ENCODE measurements at places on chromosomes 1 and 21. TPM values are rescaled to one million over a fixed set of nuclear protein-coding genes. Genes with fewer than 3 reads are reported as not detected.

The KCNJ9 gene
- not detected for total RNA-seq

The INSRR gene
- 0.07 TPM for total RNA-seq

The IFI16 gene
- total RNA-seq = 186 TPM

The LCE1B gene
- total RNA-seq = not detected

The NR5A2 gene
- not detected for total RNA-seq

- no peak for DNase-seq
- H3K4me1 ChIP-seq = no peaks in the 10 kb centered on the region
- no peak overlapping the region for H3K27ac ChIP-seq
Observed at GRCh38 chr1:40588586-40588985, 57.1 kb downstream of the ZNF684 start.

The KRTAP19-3 gene
- total RNA-seq = not detected

DNA sequence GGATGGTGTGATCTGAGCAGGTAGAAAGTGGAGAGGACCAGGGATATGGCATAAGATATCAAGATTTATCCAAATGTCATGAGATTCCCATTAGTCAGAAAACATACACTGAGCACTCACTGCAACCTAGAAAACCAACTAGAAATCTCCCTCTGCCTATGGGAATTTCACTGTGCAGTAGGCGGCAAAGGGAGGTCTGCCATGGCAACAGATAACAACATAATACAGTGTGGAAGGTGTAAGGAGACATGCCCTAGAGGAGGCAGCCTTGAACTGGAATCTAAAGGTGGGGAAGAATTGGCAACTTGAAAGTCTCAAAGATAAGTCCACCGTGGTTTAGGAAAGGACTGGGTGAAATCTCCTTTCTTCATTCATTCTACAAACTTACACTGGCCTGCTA is 238.4 kb downstream of the ATG4C start:
- DNase-seq = no peak
- no peaks in the 10 kb centered on the region for H3K4me1 ChIP-seq
- H3K27me3 ChIP-seq = no peaks in the 10 kb centered on the region

GRCh38 chr1:51488372-51489050 is 30.6 kb downstream of the EPS15 start:
- H3K36me3 ChIP-seq = no peaks in the 10 kb centered on the region
- H3K4me3 ChIP-seq = no peak overlapping the region
- H3K27me3 ChIP-seq = no peaks in the 10 kb centered on the region
- no peak overlapping the region for H3K27ac ChIP-seq
- DNase-seq = no peak

The KIF17 gene
- not detected for total RNA-seq

The SPRR1A gene
- total RNA-seq = not detected

The KRTAP11-1 gene
- not detected for total RNA-seq

The SMG5 gene
- total RNA-seq = 110 TPM

GRCh38 chr1:14323568-14324247 is 274.8 kb upstream of the KAZN start:
- H3K36me3 ChIP-seq = no peaks in the 10 kb centered on the region
- H3K4me1 ChIP-seq = no peaks in the 10 kb centered on the region
- DNase-seq = no peak
- no peaks in the 10 kb centered on the region for H3K27me3 ChIP-seq

DNA sequence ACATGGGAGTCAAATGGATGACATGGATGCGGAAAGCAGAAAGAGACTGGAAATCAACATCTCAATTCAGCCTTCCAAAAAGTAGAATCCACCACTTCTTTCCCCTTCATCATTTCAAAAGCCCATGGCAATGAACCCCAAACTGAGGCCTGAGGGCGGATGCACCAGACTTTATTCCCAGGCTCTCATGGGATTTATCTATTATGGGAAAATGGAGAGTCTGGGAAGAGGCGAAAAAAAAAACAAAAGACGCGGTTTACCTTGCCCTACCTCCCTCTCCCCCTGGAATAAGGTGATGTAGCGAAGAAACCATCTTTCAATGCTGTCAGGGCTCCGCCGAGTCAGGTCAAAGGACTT is 624 bp downstream of the KIFAP3 start:
- no peaks in the 10 kb centered on the region for H3K36me3 ChIP-seq
- no peaks in the 10 kb centered on the region for H3K27me3 ChIP-seq
- DNase-seq = no peak
- peaks cover 34% of the 10 kb centered on the region for H3K4me1 ChIP-seq
- H3K27ac ChIP-seq = peak overlapping the region; percentile 66

- H3K4me1 ChIP-seq = no peaks in the 10 kb centered on the region
- DNase-seq = peak; percentile 21
- H3K4me3 ChIP-seq = no peak overlapping the region
- H3K27me3 ChIP-seq = no peaks in the 10 kb centered on the region
- H3K27ac ChIP-seq = no peak overlapping the region
- no peaks in the 10 kb centered on the region for H3K36me3 ChIP-seq
Observed at GRCh38 chr1:32400876-32401631, 6.8 kb upstream of the BSDC1 start.

DNA sequence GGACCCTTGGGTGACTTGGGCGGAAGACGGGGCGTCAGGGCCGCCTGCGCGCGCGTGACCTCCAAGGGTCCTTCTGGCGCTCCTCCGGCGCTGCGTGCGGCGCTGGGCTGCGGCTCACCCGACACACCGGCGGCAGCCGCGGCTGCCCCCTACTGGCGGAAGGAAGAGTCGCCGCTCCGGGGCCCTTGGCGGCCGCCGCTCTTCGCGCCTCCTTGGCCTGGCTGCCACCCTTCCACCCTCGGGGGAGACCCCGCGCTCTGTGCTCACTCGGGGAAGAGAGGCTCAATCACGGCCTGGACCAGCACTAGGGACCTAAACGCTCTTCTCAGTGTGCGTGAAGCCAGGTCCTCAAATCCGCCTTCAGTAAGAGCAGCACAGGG is 89.7 kb downstream of the DMRTA2 start:
- no peak for DNase-seq
- no peaks in the 10 kb centered on the region for H3K4me1 ChIP-seq
- peak overlapping the region; percentile 20 for H3K27ac ChIP-seq
- H3K36me3 ChIP-seq = no peaks in the 10 kb centered on the region

The PDPN gene
- not detected for total RNA-seq

- no peaks in the 10 kb centered on the region for H3K4me1 ChIP-seq
- no peak for DNase-seq
- H3K27ac ChIP-seq = no peak overlapping the region
- H3K36me3 ChIP-seq = peaks cover 19% of the 10 kb centered on the region
Observed at GRCh38 chr1:212892108-212892507, 34.0 kb downstream of the FLVCR1 start.

The LBR gene
- 132 TPM for total RNA-seq

- H3K27me3 ChIP-seq = no peaks in the 10 kb centered on the region
- no peaks in the 10 kb centered on the region for H3K36me3 ChIP-seq
- no peak for DNase-seq
Observed at GRCh38 chr1:220905650-220906560, 26.7 kb downstream of the HLX start.

GRCh38 chr1:165288350-165289120 is 68.0 kb downstream of the LMX1A start:
- H3K4me3 ChIP-seq = no peak overlapping the region
- H3K36me3 ChIP-seq = no peaks in the 10 kb centered on the region
- no peak for DNase-seq
- no peak overlapping the region for H3K27ac ChIP-seq

DNA sequence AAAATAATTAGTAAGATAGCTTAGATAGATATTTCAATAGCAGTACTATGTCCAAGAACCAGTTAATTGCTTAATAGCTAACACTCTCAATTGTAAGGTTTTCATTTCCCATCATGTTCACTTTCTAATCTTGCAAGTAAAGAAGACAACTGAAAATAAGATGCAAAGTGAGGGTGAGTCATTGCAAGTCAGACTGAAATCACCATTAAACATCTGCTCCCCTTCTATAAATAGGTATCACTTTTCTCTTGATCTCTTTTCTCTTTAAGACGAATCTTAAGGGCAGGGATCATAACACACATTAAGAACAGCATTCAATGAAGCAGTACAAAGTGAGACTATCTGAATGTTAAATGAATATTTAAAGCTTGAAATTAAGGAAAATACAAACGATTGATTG is 40.4 kb downstream of the UBR4 start:
- H3K36me3 ChIP-seq = peaks cover 83% of the 10 kb centered on the region
- H3K27me3 ChIP-seq = no peaks in the 10 kb centered on the region
- no peaks in the 10 kb centered on the region for H3K4me1 ChIP-seq
- no peak for DNase-seq
- no peak overlapping the region for H3K27ac ChIP-seq

DNA sequence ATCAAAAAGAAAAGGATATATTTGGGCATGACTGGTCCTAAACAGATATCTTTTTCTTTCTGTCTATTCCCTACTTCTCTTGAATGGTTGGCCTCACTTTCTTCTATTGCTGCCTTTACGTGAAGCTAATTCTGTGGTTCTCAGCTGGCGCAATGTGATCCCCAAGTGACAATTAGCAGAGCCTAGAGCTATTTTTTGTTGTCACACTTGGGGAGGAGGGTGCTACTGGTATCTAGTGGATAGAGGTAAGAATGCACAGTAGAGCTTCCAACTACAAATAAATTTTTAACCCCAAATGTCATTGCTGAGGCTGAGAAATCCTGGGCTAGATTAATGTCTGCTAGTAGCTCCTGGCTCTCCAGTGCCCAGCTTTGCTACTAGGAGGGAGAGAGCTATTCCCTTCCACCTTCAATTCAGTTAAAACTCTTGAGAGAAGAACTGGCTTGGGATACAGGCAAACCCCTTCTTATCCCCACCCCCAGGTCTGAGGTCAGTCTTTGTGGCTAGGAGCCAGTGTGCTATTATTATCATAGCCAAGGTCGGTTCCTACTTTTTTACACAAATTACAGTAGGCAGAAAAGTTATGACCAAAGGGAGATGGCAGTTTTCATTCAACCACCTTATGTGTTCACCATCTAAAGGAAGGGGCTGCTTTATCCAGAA is 102.1 kb downstream of the SNX7 start:
- no peaks in the 10 kb centered on the region for H3K27me3 ChIP-seq
- DNase-seq = no peak
- H3K4me1 ChIP-seq = no peaks in the 10 kb centered on the region
- H3K27ac ChIP-seq = no peak overlapping the region
- no peak overlapping the region for H3K4me3 ChIP-seq
- H3K36me3 ChIP-seq = no peaks in the 10 kb centered on the region

GRCh38 chr1:29944253-29944905 is 708.1 kb downstream of the PTPRU start:
- H3K27me3 ChIP-seq = no peaks in the 10 kb centered on the region
- no peaks in the 10 kb centered on the region for H3K36me3 ChIP-seq
- H3K4me3 ChIP-seq = no peak overlapping the region
- H3K4me1 ChIP-seq = no peaks in the 10 kb centered on the region

DNA sequence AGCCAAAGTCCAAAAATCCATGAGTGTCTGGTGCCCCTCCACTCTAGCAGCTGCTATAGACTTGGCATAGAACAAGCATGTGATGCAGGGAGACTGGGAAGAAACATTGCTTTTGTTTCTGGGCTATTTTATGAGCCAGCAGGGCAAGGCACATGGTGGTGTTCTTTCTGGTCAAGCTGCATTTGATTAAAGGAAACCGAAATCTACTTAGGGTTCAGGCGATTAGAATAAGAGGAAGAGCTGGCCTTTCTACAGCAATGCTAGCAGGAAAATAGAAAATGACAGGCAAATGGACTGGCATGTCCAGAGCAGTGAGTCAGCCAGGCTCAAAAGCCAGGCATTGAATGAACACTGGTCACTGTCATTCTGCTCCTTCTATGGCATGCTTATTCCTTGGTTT is 28.5 kb upstream of the ARHGAP29 start:
- peaks cover 4% of the 10 kb centered on the region for H3K27me3 ChIP-seq
- H3K4me1 ChIP-seq = no peaks in the 10 kb centered on the region
- no peak for DNase-seq

DNA sequence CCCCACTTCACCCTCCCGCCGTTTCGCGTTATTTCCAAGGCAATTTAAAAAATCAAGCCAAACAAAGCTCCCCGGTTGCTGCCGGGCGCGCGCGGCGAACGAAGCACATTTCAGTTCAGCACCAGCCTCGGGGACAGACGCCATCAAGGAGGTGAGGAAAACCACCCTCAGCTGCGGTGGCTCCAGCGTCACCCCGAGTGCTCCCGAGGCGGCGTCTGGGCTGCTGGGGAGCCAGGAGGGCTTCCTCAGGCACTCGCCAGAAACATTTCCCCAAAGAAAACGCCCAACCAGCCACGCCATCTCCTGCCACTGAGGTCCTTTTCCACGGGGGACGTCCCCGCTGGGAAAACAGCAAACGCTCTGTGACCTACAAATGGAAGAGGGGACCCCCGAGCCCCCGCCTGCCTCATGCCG is 623 bp downstream of the GNG4 start:
- no peak overlapping the region for H3K27ac ChIP-seq
- no peak overlapping the region for H3K4me3 ChIP-seq
- H3K27me3 ChIP-seq = peaks cover 44% of the 10 kb centered on the region
- peaks cover 14% of the 10 kb centered on the region for H3K4me1 ChIP-seq

GRCh38 chr1:54519709-54520108 is 28.3 kb upstream of the ACOT11 start:
- no peak for DNase-seq
- H3K27me3 ChIP-seq = no peaks in the 10 kb centered on the region
- no peak overlapping the region for H3K27ac ChIP-seq
- no peaks in the 10 kb centered on the region for H3K36me3 ChIP-seq
- H3K4me3 ChIP-seq = no peak overlapping the region
- H3K4me1 ChIP-seq = no peaks in the 10 kb centered on the region

DNA sequence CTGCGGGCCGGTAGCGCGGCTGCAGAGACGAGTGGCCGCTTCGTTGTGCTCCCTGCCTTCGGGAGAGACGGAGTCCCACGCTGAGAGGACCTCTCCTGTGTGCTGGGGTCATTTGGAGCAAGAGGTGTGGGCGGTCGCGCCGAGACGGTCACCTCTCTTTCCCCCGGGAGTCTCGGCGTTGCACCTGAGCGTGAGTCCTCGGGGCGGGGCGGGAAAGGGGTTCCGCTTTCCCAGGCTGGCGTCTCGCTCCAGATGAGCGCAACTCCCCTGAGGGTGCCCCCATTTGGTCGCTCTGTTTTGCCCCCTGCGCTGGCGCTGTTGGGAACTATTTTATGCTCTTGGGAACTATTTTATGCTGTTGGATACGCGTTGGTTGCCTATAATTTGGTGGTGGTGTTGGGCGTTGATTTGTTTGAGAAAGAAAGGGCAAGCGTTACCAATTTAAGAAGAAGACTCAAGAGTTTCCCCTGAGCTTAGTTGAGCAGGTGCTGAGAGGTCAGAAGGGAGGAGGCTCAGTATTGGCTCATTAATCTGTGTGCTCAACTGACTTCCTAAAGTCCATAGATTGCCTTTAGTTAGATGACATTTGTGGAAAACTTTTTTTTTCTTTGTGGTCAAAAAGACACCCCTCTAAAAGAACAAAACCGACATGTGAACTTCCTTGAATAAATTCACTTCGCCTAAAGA is 683 bp downstream of the LRRC8B start:
- DNase-seq = peak; percentile 25
- no peaks in the 10 kb centered on the region for H3K27me3 ChIP-seq
- H3K4me1 ChIP-seq = peaks cover 38% of the 10 kb centered on the region
- H3K4me3 ChIP-seq = peak overlapping the region; percentile 94
